ENCODE measurements at places on chromosomes 4 and X. TPM values are rescaled to one million over a fixed set of nuclear protein-coding genes. Genes with fewer than 3 reads are reported as not detected.

USP17L10 gene
- not detected for total RNA-seq

DNA sequence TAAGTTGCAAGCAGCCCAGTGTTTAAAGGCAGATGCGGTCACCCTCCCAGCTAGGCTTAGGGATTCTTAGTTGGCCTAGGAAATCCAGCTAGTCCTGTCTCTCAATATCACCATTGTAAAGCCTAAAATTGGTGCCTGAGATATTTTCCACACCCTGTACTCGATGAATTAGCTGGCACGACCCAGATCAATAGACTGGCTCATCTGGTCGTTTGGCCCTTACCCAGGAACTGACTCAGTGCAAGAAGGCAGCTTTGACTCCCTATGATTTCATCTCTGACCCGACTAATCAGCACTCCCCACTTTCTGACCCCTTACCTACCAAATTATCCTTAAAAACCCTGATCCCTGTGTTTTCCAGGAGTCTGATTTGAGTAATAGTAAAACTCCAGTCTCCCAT is 384.9 kb upstream of the SLC7A11 start:
- DNase-seq = no peak

DNA sequence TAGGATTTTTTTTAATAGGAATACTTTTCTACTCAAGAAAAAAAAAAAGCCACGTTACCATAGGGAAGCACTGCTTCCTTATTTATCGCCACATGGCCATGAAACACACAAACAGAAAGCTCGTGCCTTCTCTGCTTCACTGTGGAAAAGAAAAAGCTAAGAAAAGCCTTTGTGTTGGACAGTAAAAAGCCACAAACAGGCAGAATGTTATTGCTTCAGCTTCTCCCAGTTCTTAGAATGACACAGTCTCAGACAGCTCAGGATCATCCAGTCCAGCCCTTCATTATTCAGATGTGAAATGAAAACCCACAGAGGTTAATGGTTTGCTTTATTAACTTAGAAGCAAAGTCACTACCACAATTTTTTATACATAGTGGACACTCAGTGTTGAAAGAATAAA is 181.6 kb upstream of the NOCT start:
- no peak for DNase-seq

GRCh38 chr4:98481167-98481566 is 177.2 kb downstream of the TSPAN5 start:
- no peak for DNase-seq

GRCh38 chrX:131783555-131784308 is 239.4 kb upstream of the STK26 start:
- DNase-seq = peak; percentile 97
